ENCODE measurements at places on chromosomes 2 and 18. TPM values are rescaled to one million over a fixed set of nuclear protein-coding genes. Genes with fewer than 3 reads are reported as not detected.

- DNase-seq = no peak
Observed at GRCh38 chr18:48848641-48849143, 102.1 kb downstream of the SMAD7 start.

DNA sequence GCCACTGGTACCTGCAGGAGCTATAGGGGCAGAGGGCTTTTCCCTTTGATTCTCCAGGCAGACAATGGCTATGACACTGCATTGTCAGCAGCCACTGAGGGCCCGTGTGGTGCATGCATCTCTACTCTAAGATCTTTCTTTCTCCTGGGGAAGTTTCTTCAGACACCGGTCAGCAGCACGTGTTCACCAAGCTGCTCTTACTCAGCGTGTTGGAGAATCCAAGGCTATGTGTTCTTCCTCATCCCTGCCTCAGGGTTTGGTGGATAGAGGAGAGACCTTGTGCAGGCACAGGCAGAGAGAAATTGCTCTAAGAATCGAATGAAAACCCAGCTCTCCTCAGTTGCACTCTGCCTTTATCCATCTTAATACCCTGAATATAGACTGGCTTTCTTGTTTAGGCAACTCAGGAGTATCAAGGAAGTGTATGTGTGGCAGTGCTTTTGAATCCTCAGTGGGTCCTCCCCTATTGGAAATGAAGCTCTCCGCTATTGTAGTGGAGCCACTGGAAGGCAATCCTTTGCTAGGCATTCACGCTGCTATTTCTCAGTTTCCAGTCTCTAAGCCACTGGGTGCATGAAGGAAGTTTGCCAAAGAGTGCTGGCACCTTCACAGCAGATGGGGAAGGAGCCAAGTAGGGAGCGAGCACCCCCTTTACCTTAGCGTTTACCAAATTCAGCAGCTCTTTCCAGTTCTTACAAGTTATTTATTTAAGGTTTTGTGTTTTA is 86.9 kb upstream of the EML6 start:
- DNase-seq = no peak

GRCh38 chr2:222167762-222168161 is 131.0 kb downstream of the PAX3 start:
- no peak for DNase-seq

UGT1A5 gene
- total RNA-seq = not detected

TFCP2L1 gene
- total RNA-seq = 0.03 TPM

Measured in cardiac septum (tissue), 1 donor.